ENCODE measurements at places on chromosomes 6 and 20.

DNA sequence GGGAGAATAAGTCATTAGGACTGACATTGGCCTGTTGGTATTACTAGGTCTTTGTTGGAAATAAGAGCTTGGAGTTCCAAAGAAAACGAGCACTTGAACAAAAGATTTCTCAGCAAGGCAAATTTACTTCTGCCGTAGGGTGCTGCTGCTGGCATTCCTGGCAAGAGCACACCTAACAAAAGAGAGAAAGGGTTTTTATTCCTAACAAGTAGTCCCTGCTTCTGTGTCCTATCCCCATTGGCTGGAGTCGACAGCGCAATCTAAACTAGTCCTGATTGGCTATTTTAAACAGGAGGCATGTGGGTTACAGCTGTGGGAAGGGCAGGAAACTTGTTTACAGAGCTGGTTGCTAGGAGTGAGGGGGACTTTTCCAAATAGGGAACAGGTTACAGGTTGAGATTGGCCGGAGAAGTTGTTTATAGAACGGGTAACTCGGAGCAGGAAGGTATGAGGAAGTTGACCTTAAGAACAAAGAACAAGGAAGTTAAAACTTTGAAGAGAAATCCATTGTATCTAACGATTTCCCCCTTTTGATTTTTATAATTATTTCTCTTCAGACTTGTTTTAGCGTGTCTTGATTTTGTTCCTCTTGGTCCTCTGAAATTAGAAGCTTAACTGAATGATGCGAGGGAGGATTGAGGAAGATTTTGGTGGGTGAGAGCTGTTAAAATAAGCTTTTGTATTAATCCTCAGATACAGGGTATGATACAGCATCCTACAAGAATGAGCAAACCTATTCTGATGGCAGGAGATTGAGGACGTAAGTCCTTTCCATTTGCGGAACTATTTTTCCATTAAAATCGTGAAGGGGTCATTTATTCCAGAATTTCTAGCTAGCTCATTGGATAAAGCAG lies 3.4 kb upstream of the ZNFX1 start:
- DNase-seq: no peak

- DNase-seq: no peak
Measured at GRCh38 chr6:64987066-64987465, 720.0 kb downstream of the EYS start.

DNA sequence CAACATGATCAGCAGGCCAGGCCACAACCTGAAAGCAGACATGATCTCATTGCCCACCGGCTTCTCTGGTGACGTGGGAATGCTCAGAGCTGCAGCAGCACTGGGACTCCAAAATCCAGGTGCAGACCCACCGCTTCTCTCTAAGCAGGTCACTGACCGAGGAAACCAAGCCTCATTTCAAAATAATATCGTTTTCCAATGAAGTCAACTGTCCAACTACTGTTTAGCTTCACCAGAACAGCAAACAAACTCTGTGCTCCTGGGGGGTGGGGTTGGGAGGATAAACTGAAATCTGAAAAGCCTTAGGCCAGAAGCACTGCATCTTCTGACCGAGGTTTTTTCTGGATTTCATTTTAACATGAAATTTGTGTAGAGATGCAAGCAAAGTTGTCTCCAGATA lies at the start of gene GPLD1:
Gene GPLD1 (minus strand): TSS at position 109 of the 400 bp plus-strand sequence. CDS start 67 bp downstream, at position 42.
- DNase-seq: no peak

GRCh38 chr6:23137611-23138010 lies 568.2 kb downstream of the HDGFL1 start:
- no peak for DNase-seq

DNA sequence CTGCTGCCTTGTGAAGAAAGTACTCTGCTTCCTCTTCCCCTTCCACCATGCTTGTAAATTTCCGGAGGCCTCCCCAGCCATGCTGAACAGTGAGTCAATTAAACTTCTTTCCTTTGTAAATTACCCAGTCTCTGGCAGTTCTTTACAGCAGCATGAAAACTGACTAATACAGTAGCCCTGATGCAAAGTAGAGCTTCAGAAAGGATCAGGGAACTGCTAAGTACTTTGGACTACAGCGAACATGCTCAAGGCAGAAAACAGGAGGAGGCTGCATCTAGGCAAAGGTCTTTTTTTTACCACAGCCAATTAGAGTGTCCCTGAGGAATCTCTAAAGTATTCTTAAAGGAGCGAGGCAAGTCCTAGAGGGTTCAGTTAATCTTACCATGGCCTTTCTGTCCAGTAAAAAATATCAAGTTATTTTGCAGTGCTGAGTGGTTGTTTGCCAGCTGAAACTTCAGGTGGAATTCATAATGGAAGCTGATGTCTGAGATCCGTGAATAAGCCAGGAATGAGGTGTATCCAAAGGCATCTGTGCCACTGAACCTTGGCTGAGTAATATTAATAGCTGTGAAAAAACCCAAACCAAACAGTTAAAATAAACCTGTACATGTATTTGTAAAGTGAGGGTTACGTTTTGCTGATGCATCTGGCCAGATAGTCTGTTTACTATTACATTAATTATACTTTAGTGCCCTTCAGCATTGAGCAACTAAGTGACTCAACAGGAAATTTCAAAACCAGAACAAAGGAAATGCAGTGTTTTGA lies 170.4 kb downstream of the PHF3 start:
- DNase-seq: no peak

- DNase-seq: no peak
Measured at GRCh38 chr6:56688521-56688920, 45.8 kb upstream of the DST start.

GRCh38 chr20:24912397-24913075 lies 36.5 kb upstream of the CST7 start:
- DNase-seq: no peak

- DNase-seq: no peak
Measured at GRCh38 chr6:109672175-109672574, 18.8 kb downstream of the AK9 start.

DNA sequence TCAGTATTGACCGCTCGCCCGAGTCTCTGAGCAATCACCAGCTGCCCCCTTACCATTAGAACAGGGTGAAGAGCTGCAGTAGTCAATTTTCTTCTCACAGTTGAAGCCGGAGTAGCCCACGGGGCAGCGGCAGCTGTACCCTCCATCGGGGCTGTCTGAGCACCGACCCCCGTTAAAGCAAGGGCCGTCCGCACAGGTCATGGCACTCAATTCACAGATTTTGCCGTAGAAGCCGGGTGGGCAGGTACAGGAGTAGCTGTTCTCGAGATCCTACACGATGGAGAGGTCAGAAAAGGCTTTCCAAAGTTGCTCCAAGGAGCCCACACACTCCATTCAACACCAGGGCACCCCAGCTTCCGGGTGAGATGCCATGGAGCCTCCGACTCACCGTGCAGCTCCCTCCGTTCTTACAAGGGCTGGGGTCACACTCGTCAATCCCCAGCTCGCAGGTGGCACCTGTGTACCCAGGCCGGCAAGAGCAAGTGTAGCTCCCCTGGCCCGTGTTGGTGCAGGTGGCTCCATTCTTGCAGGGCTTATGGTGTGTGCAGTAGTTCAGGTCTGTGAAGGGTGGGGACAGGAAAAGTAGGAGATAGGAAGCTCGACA lies 5.9 kb downstream of the DLL1 start:
- DNase-seq: no peak

DNA sequence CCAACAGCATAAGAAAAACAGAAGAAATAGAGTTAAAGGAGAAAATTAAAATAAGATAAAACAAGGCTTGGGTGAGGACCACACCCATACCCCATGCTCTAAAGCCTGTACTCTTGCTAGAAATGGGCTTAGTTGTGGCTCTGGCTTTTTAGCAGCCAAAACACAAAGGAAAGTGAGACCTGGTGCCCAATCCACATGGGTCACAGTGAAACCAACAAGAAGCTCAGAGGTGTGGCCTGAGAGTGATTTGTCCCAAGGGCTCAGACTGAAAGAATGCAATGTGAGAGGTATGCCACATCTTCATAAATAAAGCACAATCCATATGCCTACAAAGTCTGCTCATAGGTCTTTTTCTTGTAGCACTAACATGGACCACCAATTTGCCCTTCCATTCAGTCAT lies 21.1 kb downstream of the HM13 start:
- DNase-seq: no peak

- peak; percentile 7 for DNase-seq
Measured at GRCh38 chr6:170098428-170099170, 192.3 kb downstream of the DLL1 start.

- peak; percentile 100 for DNase-seq
Measured at GRCh38 chr6:136643850-136644596, 93.8 kb upstream of the MAP7 start.

DNA sequence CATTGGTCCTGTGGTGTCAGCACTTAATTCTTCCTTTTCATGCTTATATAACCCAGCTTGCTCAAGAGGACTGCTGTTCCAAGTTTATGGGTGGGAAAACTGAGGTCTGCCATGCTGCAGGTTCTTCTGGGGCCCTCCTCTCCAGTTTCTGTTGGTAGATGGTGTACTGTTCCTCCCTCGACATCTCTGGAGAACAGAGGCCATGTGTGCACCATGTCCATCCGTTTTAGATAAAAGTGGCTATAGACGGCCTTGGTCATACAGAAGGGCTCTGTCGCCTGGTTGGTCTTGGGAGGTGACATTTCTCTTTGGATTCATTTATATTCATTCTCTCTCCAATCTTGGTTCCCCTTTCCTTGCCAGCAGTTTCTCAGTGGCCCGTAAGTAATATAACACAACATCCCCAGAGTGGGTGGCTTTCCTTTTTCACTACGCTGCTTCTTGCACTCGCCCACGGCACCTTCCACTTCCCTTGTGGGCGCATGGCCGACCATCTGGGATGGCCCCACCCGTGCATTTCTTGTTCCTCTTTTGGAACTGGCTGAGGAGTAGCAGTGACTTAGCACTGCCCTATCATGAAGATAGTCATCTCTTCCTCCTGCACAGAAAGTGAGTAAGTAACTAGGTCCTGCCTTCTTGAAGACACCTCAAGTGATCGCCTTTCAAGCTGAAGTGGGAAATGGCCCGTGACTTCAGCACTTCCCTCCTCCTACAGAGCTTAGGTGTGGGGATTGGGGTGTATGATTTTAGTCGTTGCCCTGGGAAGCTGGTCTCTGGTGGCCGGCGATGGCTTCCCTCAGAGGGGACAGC lies 94.2 kb downstream of the RREB1 start:
- DNase-seq: no peak

GRCh38 chr20:23143098-23143497 lies 57.0 kb upstream of the CD93 start:
- DNase-seq: peak; percentile 25

GRCh38 chr6:43977404-43978111 lies 149.7 kb downstream of the MRPL14 start:
- DNase-seq: peak; percentile 9

- DNase-seq: no peak
Measured at GRCh38 chr6:6557504-6557839, 31.0 kb upstream of the LY86 start.

GRCh38 chr6:34484899-34485298 lies 19.0 kb downstream of the PACSIN1 start:
- no peak for DNase-seq

DNA sequence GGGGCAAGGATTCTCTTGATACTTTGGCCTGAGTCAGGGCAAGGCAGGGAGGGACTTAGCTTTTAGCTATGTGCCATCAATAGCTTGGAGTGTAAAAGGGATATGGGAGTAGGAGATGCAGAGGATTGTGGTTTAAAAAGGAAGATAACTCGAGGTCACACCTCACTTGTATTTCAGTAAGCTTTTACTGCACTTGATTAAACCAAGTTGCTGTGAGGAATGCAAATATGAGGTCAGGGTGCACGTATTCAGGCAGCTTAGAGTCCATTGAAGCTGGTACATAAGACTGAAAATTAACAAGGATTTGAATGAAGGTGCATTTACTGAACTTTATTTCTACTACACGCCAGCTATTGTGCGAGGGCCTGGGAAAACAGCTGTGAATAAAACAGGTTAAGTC lies 32.1 kb downstream of the DSTN start:
- no peak for DNase-seq

DNA sequence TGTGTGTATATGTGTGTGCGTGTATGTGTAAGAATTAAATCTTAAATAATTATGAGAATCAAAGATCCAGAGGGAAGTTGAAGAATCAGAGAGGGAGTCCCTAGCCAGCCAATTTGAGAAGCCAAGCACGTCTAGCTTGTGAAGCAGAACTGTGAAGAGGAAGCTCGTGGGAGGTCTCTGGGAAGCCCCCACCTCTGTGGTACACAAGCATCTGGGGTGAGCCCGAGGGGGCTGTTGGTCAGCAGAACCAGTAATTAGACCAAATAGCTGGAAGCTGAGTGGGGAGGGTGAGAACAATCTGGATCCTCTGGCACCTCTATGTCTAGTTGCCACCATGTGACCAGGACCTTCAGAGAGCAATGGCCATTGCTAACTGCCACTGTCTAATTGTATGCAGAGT lies 310.0 kb upstream of the PRND start:
- DNase-seq: no peak

GRCh38 chr6:108672641-108673040 lies 111.9 kb downstream of the FOXO3 start:
- no peak for DNase-seq

GRCh38 chr6:42896178-42896719 lies 16.8 kb downstream of the RPL7L1 start:
- DNase-seq: peak; percentile 17

DNA sequence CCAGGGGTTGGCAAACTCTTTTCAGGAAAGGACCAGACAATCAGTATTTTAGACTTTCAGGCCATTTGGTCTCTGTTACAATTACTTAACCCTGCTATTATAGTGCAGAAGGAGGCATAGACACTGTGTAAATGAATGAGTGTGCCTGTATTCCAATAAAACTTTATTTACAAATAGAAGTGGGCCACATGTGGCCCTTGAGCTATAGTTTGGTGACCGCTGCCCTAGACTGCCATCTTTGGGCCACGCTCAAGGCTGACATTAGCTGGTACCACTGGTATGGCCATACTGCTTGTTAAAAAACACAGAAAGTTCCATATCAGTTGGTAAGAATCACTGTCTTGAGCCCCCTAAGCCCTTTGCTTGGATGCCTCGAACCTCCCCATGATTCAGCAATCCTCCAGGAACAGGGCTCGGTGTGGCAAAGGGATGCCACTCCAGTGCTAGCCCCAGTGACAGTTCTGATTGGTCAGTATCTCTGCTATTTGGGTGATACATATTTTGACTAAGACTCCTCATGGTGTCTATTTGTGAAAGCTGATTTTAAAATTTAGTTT lies 23.3 kb upstream of the SNRNP48 start:
- no peak for DNase-seq

DNA sequence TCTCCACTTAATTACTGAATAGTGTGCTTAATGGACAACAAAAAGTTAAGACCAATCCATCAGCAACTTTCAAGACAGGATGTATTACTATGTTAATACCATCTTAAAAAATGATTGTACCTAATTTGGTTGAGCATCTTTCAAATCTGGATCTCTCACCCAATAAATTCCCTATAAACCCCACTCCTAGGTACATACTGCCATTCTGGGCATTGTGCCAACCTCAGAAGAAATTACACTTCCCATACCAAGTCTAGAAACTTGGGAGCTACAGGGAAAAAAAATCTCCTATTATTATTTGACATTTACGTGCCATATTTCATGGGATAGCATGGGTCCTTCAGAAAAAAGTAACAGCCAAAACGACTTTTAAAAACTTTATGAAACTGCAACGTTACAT lies 5.1 kb downstream of the SYNCRIP start:
- no peak for DNase-seq

GRCh38 chr20:59351157-59352040 lies 51.0 kb downstream of the EDN3 start:
- no peak for DNase-seq

Measured in omental fat pad (tissue), 4 donors.